ENCODE measurements at places on chromosomes 7 and 10.

- DNase-seq: no peak
Measured at GRCh38 chr7:82291931-82292330, 151.6 kb downstream of the CACNA2D1 start.

DNA sequence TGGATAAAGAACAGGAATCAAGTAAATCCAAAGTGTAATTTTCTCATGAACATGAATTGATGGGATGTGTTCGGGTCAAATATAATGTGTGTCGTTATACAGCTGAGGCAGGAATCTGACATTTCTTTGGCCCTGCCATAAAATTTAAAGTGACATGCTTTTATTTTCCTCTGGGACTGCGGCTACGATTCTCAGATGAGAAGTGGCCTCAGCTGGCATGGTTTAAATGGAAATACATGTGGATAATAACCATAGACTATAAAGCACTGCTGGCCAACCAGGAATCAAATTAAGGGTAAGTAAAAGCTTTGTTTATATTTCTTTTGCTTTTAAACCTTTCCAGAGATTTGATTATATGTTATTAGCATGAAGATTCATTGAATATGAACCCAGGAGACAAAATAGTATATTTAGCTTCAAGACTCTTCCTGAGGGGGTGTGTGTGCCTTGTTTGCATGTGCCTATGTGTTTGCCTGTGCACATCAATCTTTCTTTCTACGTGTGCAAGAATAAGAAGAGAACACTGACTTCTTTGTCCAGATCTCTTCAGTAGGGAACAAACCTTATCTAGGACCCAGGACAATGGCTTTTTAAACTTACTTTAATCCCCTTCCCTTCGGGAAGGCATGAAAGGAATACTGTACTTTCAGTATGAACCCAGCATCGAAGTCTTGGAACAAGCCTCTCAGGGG, 629.0 kb upstream of the PFKP start:
- DNase-seq: no peak

GRCh38 chr10:109920016-109920415, 3.3 kb downstream of the XPNPEP1 start:
- no peak for DNase-seq

GRCh38 chr10:63716016-63716580, 194.9 kb downstream of the REEP3 start:
- no peak for DNase-seq

- DNase-seq: no peak
Measured at GRCh38 chr7:22819476-22819875, 3.2 kb downstream of the TOMM7 start.

- DNase-seq: no peak
Measured at GRCh38 chr7:49597805-49598204, 175.6 kb upstream of the VWC2 start.

DNA sequence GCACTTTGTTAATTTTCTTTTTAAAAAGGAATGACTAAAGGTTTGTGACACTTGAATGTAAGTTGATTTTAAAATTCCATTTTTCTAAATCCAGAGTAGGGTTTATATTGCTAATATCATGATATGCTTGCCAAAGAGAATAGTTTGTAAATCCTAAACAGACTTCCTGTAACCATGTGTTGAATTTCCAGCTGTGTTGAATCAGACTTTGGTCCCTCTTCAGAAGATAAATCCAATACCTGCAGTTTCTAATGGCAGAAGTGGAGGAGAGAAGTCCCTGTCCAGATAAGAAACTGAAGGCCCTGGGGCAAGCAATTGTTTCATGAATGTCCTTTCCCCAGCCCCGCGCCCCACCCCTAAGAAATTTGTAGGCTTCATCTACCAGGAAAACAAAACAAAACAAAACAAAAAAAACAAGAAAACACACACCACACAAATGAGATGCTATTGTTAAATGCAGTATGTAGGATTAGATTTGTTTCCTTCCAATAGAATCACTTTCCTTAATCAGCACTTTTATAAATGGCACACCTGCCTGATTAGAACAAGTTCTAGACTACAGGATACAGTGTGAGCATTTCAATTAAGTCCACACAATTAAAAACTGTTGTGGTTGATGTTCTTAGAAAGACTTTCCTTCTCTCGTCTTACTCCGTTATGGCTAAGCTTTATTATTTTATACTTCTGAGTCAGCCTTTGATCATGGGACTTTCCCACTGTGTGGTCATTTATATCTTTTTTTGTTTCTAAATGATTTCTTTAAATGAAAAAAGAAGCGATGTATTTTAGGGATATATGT, 122.8 kb downstream of the KAT6B start:
- no peak for DNase-seq

DNA sequence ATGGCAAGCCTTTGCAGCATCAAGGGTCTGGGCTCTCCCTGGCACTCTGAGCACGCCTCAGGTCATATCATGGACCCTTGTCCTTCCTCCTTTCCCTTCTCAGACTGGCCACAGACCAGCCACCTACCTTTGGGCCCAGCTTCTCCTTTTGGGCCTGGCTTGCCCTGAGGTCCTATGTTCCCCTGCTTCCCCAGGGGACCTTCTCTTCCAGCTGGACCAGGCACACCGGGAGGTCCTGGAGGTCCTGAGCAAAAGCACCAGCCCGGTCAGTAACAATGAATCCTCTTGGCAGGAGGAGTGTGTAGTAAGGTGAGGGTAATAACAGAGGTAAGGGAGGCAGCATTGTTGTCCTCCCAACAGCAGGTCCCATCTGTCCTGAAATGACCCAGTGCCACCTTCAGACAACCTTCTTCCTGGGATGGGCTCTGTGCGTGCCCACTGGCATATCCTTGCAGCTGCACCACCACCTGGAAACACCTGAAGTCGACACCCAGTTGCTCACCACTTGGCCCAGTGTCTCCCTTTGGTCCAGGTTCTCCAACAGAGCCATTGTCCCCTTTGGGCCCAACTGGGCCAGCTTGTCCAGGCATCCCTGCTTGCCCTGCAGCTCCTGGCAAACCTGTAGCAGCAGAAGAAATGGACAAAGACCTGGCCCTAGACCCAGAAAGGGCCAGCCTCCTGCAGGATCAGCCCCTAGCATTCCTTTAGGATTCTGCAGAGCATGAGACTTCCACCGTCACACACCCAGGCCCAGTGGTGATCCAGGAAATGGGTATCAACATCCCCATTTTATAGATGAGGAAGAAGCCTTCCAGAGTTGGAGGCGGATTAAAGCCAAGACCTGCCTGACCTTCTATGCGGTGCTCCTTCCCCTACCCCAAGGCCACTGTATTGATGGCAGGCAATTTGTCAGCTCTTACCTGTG, 6.4 kb downstream of the SFTPD start:
- DNase-seq: no peak

DNA sequence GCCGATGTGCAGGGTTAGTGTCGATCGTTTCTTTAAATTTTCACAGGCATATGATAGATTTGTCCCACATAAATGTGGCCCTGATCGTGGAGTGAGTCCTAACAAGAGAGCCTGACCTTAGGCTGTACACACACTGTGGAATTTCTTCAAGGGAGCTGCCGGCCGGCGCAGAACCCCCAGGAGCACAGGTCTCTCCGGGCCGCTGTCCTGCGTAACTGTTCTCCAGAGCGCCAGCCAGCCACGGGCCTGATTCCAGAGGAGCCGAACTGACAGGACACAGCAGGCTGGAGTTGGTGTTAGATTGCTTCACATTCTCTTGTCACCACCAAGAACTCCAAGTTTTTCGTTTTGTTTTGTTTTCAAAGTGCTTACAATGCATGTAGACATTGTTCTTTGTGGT, 37.3 kb downstream of the SHH start:
- DNase-seq: no peak

- no peak for DNase-seq
Measured at GRCh38 chr10:76117949-76118348, 686.5 kb downstream of the LRMDA start.

GRCh38 chr10:123013456-123014419, 4.9 kb downstream of the ACADSB start:
- DNase-seq: no peak

DNA sequence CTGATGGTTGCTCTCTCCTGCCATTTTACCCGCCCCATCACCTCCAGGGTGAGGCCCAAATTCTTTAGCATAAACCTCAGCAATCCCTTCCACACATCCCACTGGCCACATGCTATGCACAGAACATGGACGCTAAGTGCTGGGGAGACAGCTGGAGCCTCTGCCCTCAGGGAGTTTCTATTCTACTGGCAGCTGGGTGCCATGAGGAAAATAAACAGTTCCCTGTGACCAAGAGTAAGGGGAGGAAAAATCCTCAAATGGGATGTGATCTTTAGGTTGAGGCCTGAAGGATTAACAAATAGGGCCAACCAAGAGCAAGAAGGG, 1.2 kb downstream of the PARP12 start:
- no peak for DNase-seq

DNA sequence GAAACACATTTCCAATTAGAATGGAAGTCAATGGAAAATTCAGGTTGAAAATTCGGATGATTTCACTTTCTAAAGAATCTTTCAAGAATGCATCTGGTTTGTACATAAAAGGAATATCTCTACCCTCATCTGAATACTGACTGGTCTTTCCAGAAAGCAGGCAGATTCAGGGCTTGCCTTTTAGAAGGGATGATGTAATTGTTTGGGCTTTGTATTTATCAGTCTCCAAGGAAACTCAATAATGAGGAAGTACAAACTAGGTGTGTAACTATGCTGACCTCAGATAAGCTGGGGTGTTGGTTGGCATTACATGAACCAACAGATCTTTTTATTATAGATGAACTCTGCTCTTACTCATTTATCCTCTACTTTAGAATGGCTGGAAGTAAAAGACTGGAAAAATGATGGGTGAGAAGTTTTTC, 24.1 kb downstream of the PDLIM1 start:
- DNase-seq: no peak

- no peak for DNase-seq
Measured at GRCh38 chr7:4937411-4937810, 21.6 kb downstream of the MMD2 start.

- no peak for DNase-seq
Measured at GRCh38 chr10:28478646-28479045, 54.3 kb upstream of the WAC start.

DNA sequence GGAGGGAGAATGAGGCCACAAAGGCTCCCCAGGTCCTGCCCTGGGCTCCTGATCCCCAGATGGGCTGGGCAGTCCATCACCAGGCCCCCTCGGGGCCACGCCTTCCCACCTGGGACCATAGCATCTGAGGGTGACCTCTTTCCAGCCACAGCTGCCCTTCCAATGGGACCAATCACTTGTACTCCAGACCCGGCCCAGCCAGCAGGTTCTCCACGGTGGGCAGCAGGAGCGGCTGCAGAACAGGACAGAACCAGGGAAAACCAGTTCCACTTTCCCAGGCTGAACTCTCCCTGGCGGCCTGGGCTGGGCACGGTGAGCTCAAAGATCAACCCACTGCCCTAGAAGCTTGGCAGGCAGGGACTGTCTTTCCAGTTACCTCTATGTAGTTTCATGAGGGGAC, 257.6 kb downstream of the MAD1L1 start:
- no peak for DNase-seq
